Panc1 (cell line): ENCODE measurements at places on chromosomes 4 and X. TPM values are rescaled to one million over a fixed set of nuclear protein-coding genes. Genes with fewer than 3 reads are reported as not detected.

DNA sequence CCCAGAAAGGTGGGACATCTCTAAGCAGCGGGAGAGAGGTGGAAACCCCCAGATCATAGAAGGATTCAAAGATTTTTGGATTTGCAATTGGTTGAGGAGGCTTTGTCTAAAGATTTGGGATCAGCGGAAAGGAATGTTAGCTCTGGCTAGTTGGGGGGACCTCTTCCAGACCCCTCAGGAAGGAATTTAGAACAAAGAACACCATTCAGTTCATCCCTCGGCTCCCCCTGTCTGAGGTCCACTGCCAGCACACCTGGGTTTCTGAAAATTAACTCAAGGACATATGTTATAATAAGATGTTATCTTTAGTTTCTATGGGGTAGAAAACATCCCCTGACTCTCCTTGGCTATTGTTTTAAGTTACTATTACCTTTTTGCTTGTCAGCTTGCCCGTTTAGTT lies 163.6 kb downstream of the CEP135 start:
- H3K27me3 ChIP-seq: no peaks in the 10 kb centered on the region
- H3K36me3 ChIP-seq: no peaks in the 10 kb centered on the region
- H3K4me3 ChIP-seq: no peak overlapping the region
- H3K27ac ChIP-seq: no peak overlapping the region
- H3K4me1 ChIP-seq: no peaks in the 10 kb centered on the region

- H3K36me3 ChIP-seq: no peaks in the 10 kb centered on the region; the same call in 1 of the 2 replicates
- H3K4me1 ChIP-seq: no peaks in the 10 kb centered on the region
- no peak overlapping the region for H3K4me3 ChIP-seq
- H3K27ac ChIP-seq: no peak overlapping the region
Measured at GRCh38 chrX:149950681-149951080, 12.4 kb upstream of the EOLA2 start.

GRCh38 chr4:134326866-134327265 lies 125.3 kb upstream of the PABPC4L start:
- no peak overlapping the region for H3K27ac ChIP-seq
- no peaks in the 10 kb centered on the region for H3K36me3 ChIP-seq
- no peaks in the 10 kb centered on the region for H3K27me3 ChIP-seq
- DNase-seq: no peak
- H3K4me1 ChIP-seq: no peaks in the 10 kb centered on the region

DNA sequence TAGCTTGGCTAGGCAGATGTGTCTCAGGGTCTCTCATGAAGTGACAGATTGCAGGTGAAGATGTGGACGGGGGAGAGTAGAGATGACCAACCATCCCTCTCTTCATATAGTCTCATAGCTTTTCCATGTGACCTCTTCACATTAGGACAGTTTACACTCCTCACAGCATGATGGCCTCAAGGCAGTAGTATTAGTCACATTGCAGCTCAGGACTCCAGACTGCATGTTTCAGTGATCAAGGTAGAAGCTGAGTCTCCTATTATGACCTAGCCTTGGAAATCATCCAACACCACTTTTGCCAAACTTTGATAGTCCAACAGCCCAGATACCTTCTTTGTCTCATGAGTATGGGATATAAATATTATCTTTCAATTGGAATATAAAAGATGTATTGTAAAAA lies 147.7 kb downstream of the GASK1B start:
- no peak for DNase-seq
- H3K4me3 ChIP-seq: no peak overlapping the region
- no peak overlapping the region for H3K27ac ChIP-seq
- no peaks in the 10 kb centered on the region for H3K4me1 ChIP-seq
- H3K36me3 ChIP-seq: no peaks in the 10 kb centered on the region

DNA sequence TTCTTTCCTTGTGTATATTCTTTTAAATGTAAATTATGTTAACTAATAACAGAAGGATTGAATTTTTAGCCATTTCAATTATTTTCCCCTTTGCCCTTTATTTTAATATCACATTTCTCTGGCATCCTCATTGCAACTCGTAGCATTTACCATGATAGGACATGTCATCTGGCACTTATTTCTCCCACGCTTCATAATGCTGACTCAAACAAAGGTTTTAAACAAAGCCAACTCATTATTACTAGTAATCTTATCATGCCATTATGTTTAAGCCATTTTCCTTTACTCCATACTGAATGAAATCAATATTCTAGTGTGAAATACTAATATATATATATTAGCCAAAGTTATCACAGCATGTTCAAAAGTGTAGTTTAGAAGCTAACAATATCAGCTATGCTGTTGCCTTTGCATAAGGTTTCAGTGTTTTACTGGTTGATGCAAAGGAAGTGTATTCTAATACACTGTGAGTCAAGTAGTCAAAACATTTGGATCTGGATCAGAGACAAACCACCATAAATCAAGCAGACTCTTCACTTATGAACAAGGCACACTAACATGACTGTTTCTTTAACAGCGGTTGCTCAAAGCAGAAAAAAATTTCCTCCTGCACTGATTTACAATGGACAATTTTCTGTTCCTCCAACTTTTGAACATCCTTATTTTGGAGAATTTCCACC lies 281.6 kb downstream of the SLC7A11 start:
- no peak overlapping the region for H3K27ac ChIP-seq
- no peak overlapping the region for H3K4me3 ChIP-seq
- no peaks in the 10 kb centered on the region for H3K36me3 ChIP-seq
- no peaks in the 10 kb centered on the region for H3K4me1 ChIP-seq

GRCh38 chr4:145493166-145493565 lies 11.5 kb downstream of the SMAD1 start:
- no peak for DNase-seq
- no peaks in the 10 kb centered on the region for H3K36me3 ChIP-seq
- H3K4me1 ChIP-seq: no peaks in the 10 kb centered on the region
- no peaks in the 10 kb centered on the region for H3K27me3 ChIP-seq
- no peak overlapping the region for H3K4me3 ChIP-seq

DNA sequence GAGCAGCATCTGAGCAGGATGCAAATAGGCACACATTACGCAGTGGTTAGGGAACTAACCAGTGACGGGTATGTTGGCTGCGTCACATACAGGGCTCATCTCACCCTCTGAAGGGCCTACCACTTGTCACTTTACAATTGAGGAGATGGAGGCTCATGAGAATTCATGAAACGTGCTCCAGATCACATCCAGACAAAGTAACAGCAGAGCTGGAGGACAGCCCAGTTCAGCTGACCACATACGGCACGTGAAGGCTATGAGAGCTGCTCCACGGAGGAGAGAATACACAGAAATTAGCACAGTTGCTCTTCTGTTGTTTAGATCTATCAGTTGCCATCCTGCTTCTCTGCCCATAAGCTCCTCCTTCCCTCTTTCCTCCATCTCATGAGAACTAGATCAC lies 78.4 kb downstream of the FAM9B start:
- no peak overlapping the region for H3K4me3 ChIP-seq
- H3K4me1 ChIP-seq: no peaks in the 10 kb centered on the region
- DNase-seq: no peak
- H3K27me3 ChIP-seq: no peaks in the 10 kb centered on the region
- H3K36me3 ChIP-seq: no peaks in the 10 kb centered on the region

- H3K36me3 ChIP-seq: no peaks in the 10 kb centered on the region
- no peaks in the 10 kb centered on the region for H3K27me3 ChIP-seq
- no peak for DNase-seq
- H3K4me1 ChIP-seq: no peaks in the 10 kb centered on the region
- no peak overlapping the region for H3K4me3 ChIP-seq
Measured at GRCh38 chr4:180156684-180157083, 2086.5 kb upstream of the TENM3 start.

DNA sequence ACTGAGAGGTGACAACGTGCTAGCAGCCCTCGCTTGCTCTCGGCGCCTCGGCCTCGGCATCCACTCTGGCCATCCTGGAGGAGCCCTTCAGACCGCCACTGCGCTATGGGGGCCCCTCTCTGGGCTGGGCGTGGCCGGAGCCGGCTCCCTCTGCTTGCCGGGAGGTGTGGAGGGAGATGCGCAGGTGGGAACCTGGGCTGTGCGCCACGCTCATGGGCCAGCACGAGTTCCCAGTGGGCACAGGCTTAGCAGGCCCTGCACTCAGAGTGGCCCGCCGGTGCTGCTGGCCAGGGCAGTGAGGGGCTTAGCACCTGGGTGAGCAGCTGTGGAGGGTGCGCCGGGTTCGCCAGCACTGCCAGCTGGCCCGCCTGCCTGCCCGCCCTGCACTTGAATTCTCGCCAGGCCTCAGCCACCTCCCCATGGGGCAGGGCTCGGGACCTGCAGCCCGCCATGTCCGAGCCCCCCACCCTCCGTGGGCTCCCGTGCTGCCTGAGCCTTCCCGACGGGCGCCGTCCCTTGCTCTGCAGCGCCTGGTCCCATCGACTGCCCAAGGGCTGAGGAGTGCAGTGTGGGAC lies 148.0 kb downstream of the RAPGEF2 start:
- no peaks in the 10 kb centered on the region for H3K36me3 ChIP-seq
- no peaks in the 10 kb centered on the region for H3K4me1 ChIP-seq
- no peak for DNase-seq
- no peak overlapping the region for H3K27ac ChIP-seq
- H3K4me3 ChIP-seq: no peak overlapping the region

DNA sequence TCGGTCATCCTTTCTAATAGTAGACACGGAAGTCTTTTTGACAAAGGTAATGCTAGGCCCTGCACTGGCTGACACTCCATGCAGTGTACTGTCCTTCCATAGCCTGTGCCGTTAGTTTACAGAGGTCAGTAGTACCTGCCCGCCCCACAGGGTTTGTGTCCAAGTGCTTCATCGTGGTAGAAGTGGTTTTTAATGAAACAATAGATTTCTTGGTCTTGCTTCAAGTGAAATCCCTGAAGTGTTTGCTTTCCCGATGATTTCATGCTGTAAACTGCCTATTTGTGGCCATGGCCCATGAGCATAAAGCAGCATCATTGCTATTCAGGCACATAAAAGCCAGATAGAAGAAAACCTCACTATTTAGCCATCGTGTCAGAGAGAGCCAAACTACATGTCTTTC lies 139.3 kb downstream of the GPR143 start:
- no peaks in the 10 kb centered on the region for H3K36me3 ChIP-seq
- H3K4me1 ChIP-seq: no peaks in the 10 kb centered on the region
- no peak overlapping the region for H3K27ac ChIP-seq
- no peak for DNase-seq
- H3K27me3 ChIP-seq: no peaks in the 10 kb centered on the region

- DNase-seq: no peak
- no peaks in the 10 kb centered on the region; the same call in 1 of the 2 replicates for H3K36me3 ChIP-seq
- H3K4me1 ChIP-seq: no peaks in the 10 kb centered on the region
- no peaks in the 10 kb centered on the region for H3K27me3 ChIP-seq
Measured at GRCh38 chr4:185339941-185340340, 55.8 kb downstream of the LRP2BP start.

DNA sequence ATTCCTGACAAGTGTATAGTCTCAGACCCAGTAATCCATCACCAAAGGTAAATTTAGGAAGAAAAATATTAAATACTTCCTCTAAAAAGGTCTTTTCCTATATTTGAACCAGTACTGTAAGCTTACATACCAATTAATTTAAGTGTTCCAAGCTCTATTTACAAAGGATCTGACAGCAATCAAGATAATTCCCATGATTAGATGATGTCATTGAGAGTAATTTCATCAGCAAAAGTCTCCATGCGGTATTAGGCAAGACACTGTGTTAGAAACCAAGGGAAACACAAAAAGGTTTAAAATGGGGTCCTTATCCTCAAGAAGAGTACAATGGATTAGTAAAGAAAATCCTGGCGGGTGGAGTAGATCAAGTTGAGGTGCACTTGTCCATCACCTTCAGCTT lies 198.5 kb downstream of the PRDM5 start:
- H3K4me1 ChIP-seq: no peaks in the 10 kb centered on the region
- no peak overlapping the region for H3K4me3 ChIP-seq

GRCh38 chrX:41607264-41607832 lies 81.4 kb upstream of the GPR34 start:
- H3K27me3 ChIP-seq: no peaks in the 10 kb centered on the region
- H3K36me3 ChIP-seq: no peaks in the 10 kb centered on the region
- H3K27ac ChIP-seq: no peak overlapping the region

DNA sequence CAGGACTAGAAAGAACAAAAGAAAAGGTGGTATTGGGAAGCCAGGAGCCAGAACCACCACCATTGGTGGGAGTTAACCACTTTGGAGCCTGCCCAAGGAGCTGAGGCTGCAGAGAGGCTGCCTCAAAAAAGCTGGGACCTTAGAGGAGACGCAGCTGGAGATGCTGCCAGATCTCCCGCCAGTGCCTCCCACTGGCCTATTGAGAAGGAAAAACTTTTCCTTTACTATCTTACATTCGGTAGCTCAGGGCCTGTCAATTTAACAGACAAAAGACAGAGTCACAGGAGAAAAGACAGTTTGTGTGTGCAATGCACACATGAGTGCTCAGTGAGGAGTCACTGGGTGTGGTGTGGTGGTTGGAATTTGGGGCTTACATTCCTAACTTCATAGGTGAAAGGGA lies 52.4 kb upstream of the HPSE start:
- H3K27me3 ChIP-seq: no peaks in the 10 kb centered on the region
- H3K36me3 ChIP-seq: no peaks in the 10 kb centered on the region
- DNase-seq: no peak

DNA sequence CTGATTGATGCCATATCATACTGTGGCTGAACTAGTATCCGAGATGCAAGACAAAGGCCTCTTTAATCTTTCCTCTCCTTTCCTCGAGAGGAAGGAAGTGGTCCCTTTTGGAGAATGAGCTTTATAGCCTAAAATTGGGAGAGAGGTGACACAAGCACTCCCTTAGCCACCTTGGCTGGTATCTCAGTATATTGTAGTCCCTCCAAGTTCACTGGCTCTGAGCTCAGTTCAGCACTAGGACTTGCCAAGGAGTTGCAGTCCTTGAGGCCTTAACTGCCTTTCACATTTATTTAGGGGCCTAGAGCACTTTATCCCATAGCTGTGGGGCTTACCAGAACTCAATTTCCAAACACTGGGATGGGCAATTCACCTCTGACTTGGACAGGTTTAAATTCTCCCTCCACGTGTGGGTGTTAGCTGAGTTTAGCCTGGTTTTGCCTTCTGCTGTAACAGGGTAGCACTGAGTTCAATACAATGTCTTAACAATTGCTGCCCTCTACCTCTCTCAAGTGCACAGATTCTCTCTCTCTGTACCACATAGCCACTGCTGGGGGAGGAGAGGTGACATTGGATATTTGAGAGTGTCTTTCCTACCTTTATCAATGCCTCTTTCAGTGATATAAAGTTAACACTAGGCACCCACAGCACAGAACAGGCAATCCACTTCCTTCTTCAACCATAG lies 216.4 kb downstream of the TECRL start:
- H3K27ac ChIP-seq: no peak overlapping the region
- H3K4me1 ChIP-seq: no peaks in the 10 kb centered on the region
- no peaks in the 10 kb centered on the region for H3K36me3 ChIP-seq
- H3K4me3 ChIP-seq: no peak overlapping the region

GNRHR gene
- not detected for total RNA-seq

TLR2 gene
- total RNA-seq: 0.28 TPM

MAGEB1 gene
- total RNA-seq: not detected

REELD1 gene
- not detected for total RNA-seq

F8A2 gene
- not detected for total RNA-seq

CC2D2A gene
- 3.6 TPM for total RNA-seq
